ENCODE measurements at places on chromosomes 11 and 22. TPM values are rescaled to one million over a fixed set of nuclear protein-coding genes. Genes with fewer than 3 reads are reported as not detected.

DNA sequence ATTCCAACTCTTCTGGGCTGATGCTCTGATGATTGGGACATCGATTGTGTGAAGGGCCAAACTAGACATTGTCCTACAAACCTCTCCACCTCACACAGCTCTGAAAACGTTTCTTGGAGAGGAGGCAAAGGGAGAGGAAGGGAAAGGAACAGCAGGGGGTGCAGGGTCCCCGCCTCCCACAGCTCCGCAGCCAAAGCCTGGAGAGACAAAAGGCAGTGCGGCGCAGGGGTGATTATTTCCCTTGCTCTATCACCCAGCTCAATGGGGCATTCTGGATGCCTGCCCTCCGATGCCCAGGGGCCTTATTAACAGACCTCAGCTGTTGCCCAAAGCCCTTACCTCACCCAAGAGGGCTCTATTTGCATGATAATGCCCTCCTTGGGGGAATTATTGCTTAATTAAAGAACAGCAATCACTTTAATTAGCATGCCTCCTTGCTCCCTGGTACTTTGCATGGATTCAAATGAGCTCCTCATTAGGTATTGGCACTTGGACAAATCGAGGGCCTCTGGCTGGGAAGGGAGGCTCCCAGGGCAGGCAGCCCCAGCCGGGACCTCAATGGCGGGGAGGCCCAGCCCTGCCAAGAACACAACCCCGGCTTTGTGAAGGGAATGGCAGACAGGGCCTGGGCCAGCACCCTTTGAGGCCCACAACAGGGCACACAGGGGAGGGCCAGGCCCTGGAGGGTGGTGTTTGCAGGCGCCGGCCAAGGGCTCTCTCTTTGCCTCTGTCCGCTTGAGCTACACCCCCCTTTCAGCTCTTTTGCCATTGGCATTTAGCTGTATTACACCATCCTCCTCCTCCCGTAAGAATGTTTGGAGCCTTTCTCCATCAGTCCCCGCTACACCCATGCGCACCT lies 19.8 kb upstream of the CDON start:
- no peak for DNase-seq

DNA sequence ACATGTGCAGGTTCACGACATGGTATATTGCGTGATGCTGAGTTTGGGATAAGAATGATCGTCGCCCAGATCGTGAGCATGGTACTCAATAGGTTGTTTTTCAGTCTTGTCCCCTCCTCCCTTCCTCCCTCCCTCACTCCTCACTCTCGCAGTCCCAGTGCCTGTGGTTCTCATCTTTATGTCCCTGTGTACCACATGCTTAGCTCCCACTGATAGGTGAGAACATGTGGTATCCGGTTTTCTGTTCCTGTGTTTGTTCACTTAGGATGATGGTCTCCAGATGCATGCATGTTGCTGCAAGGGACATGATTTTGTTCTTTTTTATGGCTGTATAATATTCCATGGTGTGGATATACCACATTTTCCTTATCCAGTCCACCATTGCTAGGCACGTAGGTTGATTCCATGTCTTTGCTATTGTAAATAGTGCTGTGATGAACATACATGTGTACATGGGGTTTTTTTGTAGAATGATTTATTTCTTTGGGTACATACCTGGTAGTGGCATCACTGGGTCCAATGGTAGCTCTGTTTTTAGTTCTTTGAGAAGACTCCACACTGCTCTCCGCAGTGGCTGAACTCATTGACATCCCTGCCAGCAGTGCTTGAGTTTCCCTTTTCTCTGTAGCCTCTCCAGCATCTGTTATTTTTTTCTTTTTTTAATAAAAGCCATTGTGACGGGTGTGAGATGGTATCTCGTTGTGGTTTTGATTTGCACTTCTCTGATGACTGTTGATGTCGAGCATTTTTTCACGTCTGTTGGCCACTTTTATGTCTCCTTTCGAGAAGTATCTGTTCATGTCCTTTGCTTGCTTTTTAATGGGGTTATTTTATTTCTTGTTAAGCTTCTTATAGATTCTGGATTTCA lies 16.4 kb downstream of the ZBED4 start:
- no peak for DNase-seq

The KRTAP5-10 gene
- not detected for total RNA-seq

DNA sequence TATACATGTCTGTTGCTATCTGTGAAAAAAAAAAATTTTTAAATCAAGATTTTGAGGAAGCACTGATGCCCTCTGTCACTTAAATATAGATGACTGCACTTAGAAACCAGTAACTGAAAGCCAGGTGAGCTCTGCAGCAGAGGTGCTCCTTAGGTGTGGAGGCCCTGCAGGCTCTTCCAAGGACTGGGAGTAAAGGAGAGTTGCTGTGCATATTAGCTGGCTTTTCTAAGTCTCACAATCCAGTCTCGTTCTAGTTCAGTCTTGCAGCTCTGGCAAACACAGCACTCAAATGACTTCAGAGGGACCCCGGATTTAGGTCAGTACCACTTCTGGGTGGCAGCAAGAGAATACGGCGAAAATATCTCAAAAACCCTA lies 61.0 kb downstream of the LARGE2 start:
- no peak for DNase-seq

DNA sequence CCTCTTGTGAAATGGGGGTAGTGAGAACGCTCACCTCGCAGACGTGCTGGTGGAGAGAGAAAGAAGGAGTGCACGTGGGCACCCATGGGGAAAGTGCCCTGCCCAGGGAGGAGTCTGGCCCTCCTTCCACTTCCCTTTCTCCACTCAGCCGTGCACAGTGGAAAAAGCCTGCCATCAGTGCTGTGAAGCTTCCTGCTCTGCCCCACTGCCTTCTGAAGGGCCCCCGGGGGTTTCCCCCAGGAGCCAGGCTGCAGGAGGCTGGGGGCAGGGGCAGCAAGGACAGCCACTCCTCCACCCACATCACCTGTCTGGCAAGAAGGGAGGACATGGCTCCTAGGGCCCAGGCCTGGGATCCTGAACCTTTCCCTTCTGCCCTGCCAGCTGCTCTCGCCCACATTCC lies 7.6 kb downstream of the TP53I11 start:
- DNase-seq: no peak

GRCh38 chr11:9651481-9651880 lies 12.4 kb upstream of the SWAP70 start:
- DNase-seq: no peak

GRCh38 chr22:31738566-31738965 lies 11.4 kb downstream of the PRR14L start:
- DNase-seq: no peak

Measured in Daoy (cell line).